Astrocyte of the spinal cord (primary cell): ENCODE measurements at places on chromosomes 13 and 19.

DNA sequence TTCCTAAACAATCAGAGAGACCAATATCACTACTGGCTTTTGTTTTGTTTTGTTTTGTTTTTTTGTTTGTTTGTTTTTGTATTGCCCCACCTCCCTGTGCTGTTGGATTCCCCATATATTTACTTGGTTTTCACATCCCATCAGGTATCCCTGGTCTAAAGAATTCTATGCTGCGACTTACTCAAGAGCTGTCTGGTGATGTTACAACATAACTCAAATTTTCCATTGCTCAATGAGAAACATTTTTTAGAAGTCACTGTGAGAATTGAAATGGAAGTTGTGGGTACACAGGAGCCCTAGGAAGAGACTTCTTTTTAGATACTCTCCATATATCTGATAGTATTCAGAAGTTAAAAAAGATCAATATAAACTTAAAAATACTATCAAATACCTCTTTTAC, 181.4 kb downstream of the KLF5 start:
- DNase-seq = no peak

DNA sequence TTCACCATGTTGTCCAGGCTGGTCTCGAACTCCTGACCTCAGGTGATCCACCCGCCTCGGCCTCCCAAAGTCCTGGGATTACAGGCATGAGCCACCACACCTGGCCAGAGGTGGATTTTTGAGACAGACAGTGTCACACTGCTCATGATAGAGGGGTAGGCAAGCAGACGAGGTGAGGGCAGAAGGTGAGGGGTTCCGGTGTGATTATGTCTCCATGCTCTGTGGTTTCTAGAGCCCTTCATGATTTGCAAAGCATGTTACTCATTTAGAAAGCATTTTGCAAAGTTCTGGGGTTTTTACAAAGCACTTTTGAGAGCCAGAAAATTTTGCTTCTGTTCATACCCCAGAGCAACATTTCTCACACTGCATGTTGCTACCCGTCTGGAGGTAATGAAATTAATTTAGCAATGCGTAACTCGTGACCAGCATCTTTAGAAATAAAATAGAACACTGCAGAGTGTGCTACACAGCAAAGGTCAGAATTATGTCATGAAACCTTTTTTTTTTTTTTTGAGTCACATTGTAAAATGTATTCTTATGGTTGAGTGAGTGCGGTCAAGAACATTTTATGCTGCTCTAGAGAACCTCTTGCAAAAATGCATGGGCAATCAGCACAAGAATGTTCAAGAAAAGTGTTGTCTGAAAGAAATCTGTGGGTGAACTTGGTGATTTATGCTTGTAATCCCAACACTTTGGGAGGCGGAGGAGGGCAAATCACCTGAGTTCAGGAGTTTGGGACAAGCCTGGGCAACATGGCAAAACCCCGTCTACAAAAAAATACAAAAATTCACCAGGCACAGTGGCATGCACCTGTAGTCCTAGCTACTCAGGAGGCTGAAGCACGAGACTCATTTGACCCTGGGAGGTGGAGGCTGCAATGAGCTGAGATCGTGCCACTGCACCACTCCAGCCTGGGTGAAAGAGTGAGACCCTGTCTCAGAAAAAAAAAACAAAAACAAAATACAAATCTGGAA, 58.0 kb downstream of the MAP4K1 start:
- DNase-seq = no peak

- DNase-seq = no peak
These were observed 17.8 kb upstream of the UPF3A start for GRCh38 chr13:114263578-114263977.

- no peak for DNase-seq
These were observed 45.1 kb upstream of the CEACAM21 start for GRCh38 chr19:41530761-41531301.

- peak; percentile 79 for DNase-seq
These were observed 405.0 kb downstream of the COG6 start for GRCh38 chr13:40060296-40061007.

DNA sequence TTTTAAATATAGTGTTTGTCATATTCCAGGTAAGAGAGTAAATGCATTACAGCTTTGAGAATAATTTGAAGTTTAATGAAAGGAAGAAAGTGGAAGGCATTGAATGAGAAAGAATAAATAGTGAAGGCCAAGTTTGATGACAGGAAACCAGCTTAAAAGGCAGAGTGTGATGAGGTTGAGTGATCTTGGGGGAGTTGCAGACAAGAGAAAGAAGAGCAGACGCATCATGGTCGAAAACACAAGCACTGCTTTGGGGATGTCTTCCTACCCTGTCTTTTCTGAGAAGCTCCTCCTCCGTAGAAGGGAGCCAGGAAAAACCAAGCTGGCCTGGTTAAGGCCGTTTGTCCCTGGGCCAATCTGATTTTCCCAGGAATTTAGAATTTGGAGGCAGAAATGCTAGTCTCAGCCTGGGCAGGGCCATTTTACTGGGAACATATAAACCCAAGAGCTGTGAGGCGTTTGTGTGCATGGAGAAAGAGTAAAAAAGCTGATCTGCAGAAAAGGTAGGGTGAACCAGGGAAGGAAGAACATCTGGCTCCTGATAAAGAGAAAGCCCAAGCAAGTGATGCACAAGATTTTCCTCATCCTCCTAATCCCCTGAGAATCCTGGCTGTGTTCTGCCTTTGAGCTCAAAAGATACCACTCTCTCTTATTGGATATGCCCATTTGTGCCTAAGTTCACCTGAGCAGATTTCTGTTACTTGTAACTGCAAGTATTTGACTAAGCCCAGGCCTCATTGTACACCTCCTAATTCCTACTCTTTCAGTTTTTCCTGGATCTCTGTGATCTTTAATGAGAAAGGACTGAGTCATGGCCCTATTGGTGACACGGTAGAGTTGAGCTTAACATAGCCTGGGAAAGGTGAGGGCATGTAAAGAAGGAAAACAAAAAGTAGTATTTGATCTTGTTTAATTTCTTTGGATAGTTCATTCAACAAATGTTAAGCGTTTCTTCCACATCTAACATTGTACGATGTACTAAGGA, 80.0 kb downstream of the WDFY2 start:
- DNase-seq = no peak

GRCh38 chr19:46205183-46205984, 24.2 kb upstream of the IGFL1 start:
- no peak for DNase-seq

DNA sequence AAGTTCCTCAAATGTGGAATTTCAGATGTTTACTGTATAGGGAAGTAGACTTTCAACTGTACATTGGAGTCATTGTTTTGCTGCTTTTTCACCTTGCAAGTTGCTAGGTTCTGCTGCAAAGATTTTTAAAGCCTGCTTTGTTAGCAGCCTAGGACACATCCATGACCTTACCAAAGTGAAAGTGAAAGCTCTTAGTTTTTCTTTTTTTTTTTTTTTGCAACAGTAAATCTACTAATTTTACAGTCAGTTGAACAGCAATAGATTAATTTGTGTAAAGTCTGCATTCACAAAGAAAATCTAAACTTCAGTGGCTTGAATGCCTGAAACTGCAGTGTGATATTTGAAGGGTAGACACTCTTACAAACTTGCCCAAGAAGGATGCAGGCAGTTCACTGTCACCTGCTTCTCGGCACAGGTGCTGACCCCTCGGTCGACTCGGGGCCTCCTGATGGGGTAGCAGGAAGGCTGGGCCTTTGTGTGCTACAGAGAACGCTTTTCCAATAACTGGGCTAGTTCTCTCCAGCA, 5.0 kb upstream of the MTIF3 start:
- DNase-seq = no peak

- DNase-seq = no peak
These were observed 145.5 kb downstream of the URI1 start for GRCh38 chr19:30087381-30088138.

- DNase-seq = peak; percentile 79
These were observed 33.0 kb downstream of the UGGT2 start for GRCh38 chr13:96020155-96020575.

DNA sequence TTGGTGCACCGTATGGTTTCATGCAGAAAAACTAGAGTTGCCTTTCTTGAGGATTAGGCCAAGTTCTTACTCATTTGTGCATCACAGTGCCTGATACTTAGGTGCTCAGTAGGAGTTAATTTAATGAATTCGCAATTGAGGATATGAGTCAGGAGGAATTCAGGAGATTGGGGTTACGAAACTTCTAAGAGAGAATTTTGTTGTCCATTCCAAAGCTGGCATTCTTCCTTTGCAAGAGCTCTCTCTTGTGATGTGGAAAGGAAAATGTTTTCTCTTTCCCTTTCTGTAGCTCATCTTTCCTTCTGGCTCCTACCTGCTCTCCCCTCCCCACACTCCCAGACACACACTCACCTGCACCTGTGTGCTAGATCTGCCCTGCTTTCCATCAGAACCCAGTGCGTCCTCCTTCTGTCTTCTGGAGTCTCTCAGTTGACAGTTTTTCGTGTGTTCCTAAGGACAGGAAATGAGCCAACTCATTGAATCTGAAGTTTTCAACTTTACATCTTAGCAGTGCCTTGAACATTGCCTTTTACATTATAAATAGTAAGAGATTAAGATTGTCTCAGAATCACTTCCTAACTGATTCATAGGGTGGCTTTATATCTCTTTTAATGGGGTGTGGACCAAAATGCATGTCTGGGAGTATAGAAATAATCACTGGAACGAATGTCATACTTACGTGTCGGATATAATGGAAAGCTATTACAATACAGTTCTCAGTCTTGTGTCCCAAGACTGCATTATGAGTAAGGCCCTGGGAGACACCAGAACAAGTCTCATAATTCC, 19.7 kb upstream of the ERCC5 start:
- DNase-seq = peak; percentile 93

- peak; percentile 36 for DNase-seq
These were observed 109.2 kb downstream of the ESD start for GRCh38 chr13:46687810-46688209.

DNA sequence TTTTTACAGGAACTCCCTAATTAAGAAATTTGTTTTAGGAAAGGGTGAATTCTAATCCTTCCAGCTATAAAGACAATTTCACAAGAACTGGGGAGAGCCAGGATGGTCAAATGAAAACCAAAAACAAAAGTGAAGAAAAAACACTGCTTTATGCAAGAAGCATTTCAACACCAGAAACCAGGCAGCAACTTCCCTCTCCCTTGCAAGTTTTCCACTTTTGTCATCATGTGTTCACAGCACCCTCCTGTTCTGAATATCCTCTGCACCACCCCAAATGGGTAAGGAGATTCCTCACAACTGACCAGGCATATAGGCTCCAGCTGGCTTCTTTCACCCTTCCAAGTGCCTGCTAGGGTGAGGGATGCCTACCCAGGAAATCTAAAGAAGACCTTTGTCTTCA, 328.1 kb downstream of the TBC1D4 start:
- DNase-seq = no peak

GRCh38 chr13:47959468-47960247, 41.4 kb downstream of the SUCLA2 start:
- DNase-seq = no peak

GRCh38 chr13:50779443-50780200, 63.9 kb downstream of the DLEU7 start:
- no peak for DNase-seq

DNA sequence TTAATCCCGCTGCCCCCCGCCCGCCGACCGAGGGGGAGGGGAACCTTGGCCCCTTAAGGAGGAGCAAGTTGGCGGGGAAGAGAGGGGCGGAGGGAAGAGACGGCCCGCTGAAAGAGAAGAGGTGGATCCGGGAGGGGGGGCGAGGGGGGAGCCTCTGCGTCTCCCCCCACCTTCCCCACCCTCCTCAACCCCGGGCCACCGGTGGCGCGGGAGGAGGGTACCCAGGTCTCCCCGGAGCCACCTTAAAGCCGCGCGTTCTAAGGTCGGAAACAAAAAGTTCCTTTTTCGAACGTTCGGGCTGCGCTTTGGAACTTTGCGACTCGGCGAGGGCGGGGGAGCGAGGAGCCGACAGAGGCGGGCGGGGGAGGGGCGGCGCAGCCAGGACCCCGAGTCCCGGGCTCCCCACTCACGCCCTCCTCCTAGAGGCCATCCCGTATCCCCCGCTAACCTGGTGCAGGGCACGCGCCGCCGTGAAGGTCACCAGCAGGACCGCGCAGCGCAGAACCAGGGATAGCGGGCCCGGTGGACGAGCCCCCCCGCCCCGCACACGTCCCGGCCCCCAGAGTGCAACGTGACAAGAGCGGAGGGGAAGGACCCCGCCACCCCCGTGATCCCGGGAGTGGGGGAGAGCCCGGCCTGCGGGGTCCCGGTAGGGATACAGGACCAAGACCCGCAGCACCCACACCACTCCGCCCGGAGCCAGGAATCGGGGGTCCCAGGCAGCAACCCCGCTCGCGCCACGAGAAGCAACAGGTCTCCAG, 659 bp downstream of the ERF start:
- peak; percentile 68 for DNase-seq

DNA sequence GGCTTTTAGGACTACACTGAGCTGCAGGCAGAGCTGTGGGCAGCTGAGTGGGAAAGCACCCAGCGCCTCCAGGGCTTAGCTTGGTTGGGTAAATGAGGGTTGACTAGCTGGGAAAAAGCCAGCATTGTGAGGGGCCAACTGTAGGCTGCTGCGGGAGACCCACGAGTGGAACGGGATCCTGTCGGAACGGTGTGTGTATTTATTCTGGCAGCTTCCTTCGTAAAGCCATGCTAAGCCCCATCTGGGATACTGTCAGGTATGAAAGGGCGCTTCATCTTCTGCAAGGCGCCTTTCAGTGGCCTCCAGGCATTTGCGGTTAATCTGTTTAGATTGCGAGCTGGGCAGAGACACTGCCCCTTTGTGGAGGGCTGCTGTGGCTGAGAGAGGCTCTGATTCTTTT, 39.5 kb upstream of the CNMD start:
- no peak for DNase-seq

- DNase-seq = no peak
These were observed 633.5 kb upstream of the ATXN8OS start for GRCh38 chr13:69474011-69474685.

- no peak for DNase-seq
These were observed 10.0 kb upstream of the CACNG6 start for GRCh38 chr19:53981376-53981951.

GRCh38 chr13:24081387-24081786, 79.1 kb upstream of the SPATA13 start:
- DNase-seq = no peak

DNA sequence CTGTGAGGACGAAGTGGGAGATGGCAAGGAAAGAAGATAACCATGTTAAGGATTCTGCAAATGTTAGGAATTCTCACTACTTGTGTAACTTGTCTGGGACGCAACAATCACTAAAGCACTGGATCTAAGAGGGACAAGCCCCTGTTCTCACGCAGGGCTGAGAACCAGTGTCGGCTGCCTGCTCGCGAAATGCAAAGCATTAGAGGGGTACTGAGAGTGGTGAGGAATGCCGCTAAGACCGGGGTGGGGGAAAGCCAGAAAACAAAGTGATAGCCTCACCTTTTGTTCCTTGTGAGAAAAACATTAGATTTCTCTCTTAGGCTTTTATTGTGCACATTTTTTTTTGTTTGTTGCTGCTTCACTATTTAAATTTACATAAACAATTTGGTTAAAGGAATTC, 241.9 kb downstream of the ABCC4 start:
- no peak for DNase-seq

GRCh38 chr13:86383561-86383960, 584.3 kb upstream of the SLITRK6 start:
- no peak for DNase-seq

DNA sequence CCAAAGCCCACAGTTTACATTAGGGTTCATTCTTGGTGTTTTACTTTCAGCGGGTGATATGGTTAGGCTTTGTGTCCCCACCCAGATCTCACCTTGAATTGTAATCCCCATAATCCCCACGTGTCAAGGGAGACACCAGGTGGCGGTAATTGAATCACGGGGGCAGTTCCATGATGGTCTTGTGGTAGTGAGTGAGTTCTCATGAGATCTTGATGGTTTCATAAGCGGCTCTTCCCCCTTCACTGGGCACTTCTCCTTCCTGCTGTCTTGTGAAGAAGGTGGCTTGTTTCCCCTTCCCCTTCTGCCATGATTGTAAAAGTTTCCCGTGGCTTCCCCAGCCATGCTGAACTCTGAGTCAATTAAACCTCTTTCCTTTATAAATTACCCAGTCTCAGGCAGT, 12.0 kb downstream of the FPR2 start:
- DNase-seq = no peak
